ENCODE measurements at places on chromosomes 5 and 9. TPM values are rescaled to one million over a fixed set of nuclear protein-coding genes. Genes with fewer than 3 reads are reported as not detected.

DNA sequence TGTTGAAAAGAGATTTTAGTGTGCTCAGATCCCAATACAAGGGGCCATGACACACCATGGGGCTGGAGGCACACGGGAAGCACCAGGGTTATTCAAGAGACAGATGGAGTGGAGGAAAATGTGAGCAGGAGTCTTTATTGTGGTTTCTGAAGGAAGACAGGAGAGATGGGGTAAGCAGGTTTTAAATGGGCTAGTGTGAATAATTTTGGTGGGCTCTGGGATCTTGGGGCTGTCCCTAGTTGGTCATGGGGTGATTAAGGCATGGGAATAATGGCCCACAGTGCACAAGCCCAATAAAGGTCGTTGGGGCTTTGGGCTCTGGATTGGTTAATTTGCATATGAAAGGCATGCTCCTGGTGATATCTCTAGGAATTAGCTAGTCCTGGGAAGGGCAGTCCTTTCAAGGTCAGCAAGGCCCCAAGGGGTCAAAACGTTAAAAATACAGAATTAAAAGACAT lies 3.6 kb upstream of the SCGB3A2 start:
- DNase-seq: no peak

GRCh38 chr5:59562756-59563389 lies 330.7 kb downstream of the PDE4D start:
- peak; percentile 45 for DNase-seq

DNA sequence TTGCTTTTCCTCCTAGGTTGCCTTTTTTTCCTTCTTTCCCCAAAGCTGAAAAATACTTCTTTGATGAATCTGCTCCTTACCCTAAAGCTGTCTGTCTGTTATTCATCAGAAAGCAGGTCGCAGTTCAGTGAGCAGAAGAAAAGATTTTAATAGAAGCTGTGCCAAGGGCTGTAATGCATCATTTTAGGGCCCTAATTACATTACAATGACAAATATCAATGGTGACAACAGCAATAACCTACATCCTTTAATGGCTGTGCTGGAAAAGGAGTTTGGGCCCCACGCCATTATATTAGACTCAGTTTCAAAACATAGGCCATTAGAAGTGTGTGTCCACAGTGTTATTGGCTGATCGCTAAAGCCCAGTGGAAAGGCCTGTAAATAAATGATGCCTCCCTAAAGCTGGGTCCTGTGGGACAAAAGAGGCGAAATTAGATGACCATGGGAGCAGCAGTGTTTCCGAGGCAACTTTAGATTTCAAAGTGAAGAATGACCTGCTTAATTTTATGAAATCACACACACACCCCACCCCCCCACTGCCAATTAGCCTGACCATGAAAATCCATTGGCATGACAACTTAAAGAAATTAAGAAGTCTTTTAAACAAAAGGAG lies 38.4 kb downstream of the TLE4 start:
- no peak for DNase-seq

DNA sequence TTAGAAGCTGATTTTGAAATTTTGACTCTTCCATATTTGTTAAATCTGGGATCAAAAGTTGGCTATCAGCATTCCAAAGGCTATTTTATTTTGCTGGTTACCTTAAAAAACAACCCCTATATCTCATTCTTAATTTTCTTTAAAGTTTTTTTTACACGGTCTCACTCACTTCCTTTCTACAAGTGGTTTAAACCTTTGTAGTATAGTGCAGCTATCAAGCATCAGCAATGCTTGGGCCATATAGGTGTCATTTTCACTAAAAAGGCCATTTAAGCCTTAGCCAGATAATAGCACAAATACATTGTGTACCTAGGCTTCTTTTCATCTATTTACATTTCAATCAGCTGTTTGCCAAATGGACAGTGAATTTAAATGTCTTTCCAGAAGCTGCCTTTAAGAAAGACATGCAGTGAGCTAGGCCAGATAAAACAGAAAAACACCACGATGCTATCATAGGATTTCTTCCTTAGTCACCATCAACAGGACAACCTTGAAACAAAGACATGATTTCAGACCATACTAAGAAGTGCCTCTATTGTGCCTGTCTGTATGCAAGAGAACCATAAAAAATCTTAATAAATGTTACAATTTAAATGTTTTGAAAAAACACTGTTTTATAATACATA lies 104.2 kb downstream of the RAPGEF6 start:
- no peak for DNase-seq

DNA sequence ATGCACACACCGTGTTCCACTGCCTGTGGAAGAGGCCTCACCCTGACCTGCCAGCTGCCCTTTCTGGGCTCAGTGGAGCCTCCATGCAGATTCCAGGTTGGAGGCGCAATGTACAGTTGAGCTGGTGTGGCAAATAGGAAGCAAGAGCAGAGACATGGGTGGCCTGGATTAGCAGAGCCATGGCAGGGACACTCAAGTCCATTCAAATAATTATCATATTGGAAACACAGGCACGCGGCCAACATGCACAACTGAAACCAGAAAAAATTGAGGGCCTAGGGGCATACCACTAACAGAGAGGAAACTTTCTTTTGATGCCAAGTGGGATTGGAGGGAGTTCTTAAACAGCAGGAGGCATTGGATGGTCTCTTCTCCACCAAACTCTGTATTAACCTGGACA lies 35.8 kb downstream of the OTULINL start:
- no peak for DNase-seq

DNA sequence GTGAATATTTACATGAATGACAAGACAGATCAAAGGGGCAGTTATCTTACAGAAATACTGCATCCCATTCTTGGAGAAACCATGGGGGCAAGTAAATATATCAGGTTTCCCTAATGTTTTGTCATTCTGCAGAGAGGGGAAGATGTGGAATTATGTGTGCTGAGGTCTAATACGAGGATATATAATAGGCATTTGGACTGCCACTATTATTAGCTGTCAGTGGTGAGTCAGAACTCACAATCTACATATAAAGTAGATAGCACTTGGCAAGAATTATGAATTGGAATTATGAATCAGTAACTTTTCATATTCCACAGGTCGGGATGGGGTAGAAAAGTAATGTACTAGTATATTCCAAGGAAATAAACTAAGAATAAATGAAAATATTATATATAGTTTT lies 121.7 kb downstream of the GIN1 start:
- no peak for DNase-seq

- DNase-seq: no peak
These were observed 47.8 kb upstream of the SNX2 start for GRCh38 chr5:122727112-122727541.

DNA sequence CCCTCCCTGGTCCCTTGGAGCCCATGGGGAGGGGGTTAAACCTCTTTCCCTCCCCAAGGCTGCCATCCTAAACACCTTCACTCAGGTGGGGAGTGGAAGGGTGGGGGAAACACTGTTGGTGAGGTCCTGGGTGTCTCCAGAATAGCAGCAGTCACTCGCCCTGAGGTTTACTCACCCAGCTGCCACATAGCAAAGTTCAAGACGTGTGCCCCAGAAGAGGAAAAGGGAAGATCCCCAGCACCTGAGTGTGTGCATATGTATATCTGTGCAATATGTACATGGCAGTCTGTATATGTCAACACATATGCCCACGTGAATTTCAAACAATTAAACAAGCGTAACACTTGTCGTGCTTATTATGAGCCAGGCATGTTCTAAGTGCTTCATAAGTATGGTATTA lies 31.3 kb upstream of the SMU1 start:
- DNase-seq: no peak

GRCh38 chr9:132037458-132037857 lies 42.2 kb downstream of the MED27 start:
- no peak for DNase-seq

GRCh38 chr9:29514336-29514735 lies 1941.1 kb upstream of the C9orf72 start:
- DNase-seq: no peak

- DNase-seq: no peak
These were observed 74.2 kb downstream of the UGCG start for GRCh38 chr9:111970827-111971226.

- DNase-seq: no peak
These were observed 8.5 kb downstream of the KLF9 start for GRCh38 chr9:70405808-70406433.

DNA sequence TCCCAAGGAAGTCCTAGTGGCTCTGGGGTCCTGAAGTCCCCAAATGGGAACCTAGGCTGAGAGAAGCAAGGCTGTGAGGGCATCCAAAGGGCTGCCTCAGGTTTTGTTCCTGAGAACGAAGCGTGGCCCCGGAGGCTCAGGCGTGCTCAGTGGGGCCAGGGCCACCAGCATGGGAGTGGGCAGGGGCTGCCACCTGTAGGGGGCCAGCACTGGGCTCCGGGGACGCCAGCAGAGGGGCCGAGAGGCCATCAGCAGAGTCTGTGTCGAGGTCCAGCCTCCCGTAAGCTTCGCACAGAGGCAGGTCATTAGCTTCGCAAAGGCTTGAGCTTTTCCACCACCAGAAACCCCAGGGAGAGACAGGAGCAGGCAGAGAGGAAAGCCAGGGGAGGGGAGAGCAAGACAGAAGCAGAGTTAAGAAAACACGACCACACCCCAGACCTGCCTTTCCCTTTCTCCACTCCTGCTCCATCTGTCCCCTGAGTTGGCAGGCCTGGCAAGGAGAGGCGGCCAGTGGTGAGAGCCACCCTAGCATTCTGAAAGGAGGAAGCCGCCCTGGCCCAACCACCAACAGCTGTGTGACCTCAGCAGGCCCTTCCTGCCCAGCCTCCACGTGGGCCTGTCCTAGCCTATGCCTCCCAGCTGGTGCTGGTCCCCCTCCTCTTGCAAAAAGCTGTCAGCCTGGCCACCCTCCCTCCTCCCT lies 5.5 kb upstream of the SURF6 start:
- DNase-seq: no peak

DNA sequence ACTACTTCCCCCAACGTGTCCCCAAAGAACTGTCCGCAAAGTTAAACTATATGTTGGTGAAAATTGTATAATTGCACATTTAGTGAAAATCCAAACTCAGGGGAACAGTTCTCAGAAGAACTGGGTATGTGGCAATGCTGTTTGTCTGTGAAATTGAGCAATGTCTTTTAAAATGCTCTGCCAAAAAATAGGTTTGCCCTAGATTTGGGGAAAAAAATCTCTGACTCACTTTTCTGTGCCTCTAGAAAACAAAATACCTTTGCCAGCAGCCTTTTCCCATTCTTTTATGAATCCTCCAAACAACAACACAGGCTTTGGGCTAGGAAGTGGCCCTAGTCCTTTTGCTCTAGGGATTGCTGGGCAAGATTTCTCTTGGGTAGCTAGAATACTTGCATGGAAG lies 37.4 kb upstream of the ZNF608 start:
- no peak for DNase-seq

GRCh38 chr5:132387640-132388117 lies 18.2 kb downstream of the SLC22A5 start:
- peak; percentile 71 for DNase-seq

DNA sequence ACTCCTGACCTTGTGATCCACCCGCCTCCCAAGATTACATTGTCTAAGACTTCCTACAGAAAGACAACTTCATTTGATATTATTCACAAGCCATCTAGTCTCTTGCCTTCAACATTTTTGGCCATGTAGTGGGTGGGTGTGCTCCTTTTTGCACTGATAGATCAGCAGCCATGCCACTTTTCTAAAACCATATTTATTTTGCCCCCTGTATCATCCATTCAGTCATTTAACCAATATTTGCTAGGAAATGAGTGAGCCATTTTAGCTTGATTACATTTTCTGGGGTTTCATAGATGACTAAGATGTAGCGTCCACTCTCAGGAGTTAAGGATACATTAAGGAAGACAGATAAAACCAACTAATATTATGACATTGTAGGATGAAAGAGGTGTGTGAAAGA lies 555.6 kb downstream of the RAB3C start:
- DNase-seq: no peak

DNA sequence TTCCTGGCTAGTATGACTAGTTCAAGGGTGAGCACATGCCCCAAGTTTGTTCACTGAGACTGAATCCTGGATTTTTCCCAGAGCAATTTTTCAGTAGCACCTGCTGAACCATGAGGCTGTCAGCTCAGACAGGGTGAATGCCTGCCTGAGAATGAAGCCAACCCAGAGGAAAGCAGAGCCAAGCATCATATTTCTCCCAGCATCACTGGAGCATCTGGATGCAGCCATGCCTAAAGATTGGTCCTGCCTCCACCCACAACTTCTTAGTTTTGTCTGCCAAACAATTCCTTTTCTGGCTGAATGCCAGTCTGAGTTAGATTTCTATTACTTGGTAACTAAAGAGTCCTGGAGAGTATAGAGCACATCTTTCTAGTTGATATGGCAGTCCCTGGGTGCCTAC lies 343.6 kb downstream of the CSNK1G3 start:
- no peak for DNase-seq

GRCh38 chr9:110655754-110656641 lies 12.6 kb upstream of the MUSK start:
- DNase-seq: no peak

DNA sequence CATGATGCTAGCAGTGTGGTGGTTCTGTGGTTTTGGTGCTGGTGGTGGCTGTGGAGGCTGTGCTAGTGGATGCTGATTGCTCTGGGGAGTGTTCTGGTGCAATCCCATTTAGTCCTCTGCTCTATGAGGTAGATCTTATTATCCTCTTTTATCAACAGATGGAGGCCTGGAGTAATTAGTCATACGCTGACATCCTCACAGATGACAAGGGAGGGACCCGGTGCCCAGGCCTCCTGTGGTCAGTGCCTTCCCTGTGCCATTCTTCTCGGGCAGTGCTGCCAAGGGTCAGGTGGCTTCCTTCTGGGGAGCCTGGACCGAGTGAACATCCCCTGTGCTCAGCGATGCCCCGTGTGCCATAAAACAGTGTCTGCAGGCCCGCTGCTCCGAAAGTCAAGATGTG lies 74.5 kb downstream of the COL5A1 start:
- DNase-seq: no peak

DNA sequence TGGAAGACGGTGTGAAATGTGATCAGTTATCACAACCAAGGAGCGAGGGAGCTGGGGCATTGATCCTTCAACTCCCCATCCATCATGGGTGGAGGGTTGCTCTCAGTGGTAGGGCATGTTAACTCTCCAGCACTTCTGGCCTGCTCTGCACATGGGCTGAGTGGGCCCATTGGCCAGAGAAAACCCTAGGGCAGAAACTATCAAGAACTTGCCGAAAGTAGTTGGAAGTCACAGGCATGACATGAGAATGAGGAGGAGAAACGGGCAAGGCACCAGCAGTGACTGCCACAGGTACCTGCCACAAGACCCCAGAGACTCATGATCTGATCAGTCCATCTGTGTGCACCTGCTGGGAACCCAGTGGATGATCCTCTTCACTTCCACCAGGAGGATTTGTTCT lies 50.9 kb upstream of the CXCL14 start:
- DNase-seq: no peak

GRCh38 chr5:118923295-118924005 lies 64.9 kb downstream of the DTWD2 start:
- no peak for DNase-seq

MUSK gene
- total RNA-seq: 1.4 TPM

FBN2 gene
- total RNA-seq: 1.6 TPM

RFESD gene
- total RNA-seq: 0.31 TPM

SAPCD2 gene
- total RNA-seq: 6.0 TPM

RASGRF2 gene
- 2.9 TPM for total RNA-seq

IL31RA gene
- not detected for total RNA-seq

CCL19 gene
- 8.7 TPM for total RNA-seq

CAMK2A gene
- 3.0 TPM for total RNA-seq
